Stimulated activated CD4-positive, alpha-beta T cell treated with anti-CD3 and anti-CD28 coated beads, Interleukin-1b, Interleukin-23, amount 100 ng/mL, for 24 hours (primary cell): ENCODE measurements at places on chromosomes 4 and X.

DNA sequence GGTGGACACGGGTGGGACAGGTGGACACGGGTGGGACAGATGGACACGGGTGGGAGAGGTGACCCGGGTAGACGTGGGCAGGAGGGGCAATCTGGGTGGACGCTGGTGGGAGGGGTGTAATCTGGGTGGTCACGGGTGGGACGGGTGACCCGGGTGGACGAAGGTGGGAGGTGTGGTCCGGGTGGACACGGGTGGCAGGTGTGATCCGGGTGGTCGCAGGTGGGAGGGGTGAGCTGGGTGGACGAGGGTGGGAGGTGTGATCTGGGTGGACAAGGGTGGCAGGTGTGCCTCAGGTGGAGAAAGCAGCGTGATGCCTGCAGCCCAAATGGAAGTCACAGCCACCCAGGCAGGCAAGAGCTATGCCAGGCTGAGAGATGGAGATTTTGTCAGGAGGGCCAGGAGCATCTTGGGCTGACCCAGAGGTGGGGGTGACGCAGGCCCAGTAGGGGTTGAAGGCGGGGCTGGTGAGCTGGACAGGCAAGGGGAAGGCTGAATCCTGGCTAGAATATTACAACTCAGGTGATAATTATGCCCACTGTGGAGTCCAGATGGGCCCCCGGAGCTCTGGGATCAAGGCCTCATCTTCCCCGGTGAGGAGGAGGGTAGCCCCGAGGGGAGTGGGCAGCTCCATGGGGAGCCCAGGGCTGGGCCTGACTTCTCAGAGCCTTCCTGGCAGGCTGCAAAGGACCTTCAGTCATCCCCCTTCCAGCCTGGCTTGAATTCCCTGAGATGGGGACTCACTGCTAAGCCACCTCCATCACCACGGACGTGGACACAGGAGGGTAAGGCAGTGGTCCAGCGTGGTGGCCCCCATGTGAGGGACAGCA, 100.0 kb downstream of the ADRA2C start:
- no peak for DNase-seq

- DNase-seq = no peak
Observed at GRCh38 chr4:143455211-143455610, 58.3 kb upstream of the SMARCA5 start.

GRCh38 chr4:112765317-112765974, 128.5 kb downstream of the LARP7 start:
- no peak for DNase-seq

DNA sequence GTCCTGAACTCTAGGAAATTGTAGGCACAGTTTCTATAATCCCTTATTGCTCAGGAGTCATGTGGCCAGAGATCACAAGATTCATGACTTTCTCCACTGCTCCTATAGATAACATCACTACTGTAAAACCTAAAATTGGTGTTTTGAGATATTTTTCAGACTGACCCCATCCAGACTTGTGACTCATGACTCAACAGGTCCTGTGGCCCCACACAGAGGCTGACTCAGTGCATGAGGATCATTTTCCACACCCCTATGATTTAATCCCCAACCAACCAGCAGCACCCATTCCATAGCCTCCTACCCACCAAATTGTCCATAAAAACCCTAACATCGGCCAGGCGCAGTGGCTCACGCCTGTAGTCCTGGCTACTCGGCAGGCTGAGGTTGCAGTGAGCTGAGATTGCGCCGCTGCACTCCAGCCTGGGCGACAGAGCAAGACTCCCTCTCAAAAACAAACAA, 13.2 kb upstream of the XIAP start:
- DNase-seq = no peak

GRCh38 chr4:139919521-139919920, 234.5 kb downstream of the MAML3 start:
- DNase-seq = no peak

DNA sequence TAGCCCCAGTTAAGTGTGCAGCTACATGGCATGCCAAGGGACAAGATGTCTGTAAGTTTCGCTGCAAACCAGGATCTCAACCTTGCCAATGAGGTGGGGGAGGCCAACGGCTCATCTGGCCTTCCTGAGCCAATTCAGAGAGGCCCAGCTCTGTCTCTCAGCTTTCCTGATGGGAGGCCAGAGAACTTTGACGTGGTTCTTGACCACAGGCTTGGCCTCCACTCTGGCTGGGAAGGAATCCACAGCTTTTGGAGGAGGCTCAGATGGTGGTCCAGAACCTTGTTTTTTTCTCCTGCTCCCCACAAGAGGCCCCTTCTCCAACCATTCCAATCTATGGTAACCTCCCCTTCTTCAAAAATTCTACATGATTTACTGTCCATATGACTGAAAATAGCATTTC, 9.8 kb downstream of the CAPN6 start:
- DNase-seq = no peak
